Islet precursor cell (in vitro differentiated cells): ENCODE measurements at places on chromosomes 1 and 21.
A peak's percentile ranks its signal among the peaks of the same experiment; 100 is the strongest.

DNA sequence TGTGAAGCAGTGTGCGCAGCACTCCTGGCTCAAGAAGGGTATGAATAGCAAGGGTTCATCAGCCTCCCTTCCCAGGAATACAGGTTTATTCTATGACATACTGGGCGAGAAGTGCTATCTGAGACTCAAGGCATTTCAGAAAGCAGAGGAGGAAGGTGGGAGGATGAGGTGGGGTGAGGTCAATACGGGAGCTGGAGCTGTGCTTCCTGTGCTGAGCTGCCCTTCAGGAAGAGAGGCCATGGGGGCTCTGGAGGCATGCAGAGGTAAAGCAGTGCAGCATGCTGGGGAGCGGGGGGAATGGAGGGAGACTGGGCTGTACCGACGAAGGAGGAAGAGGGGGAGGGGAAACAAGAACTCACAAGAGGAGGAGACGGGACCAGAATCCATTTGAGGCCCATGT lies 717.6 kb downstream of the PTPRU start:
- no peak for DNase-seq

GRCh38 chr21:33229099-33229783 lies 497 bp upstream of the IFNAR2 start:
- no peak for DNase-seq

DNA sequence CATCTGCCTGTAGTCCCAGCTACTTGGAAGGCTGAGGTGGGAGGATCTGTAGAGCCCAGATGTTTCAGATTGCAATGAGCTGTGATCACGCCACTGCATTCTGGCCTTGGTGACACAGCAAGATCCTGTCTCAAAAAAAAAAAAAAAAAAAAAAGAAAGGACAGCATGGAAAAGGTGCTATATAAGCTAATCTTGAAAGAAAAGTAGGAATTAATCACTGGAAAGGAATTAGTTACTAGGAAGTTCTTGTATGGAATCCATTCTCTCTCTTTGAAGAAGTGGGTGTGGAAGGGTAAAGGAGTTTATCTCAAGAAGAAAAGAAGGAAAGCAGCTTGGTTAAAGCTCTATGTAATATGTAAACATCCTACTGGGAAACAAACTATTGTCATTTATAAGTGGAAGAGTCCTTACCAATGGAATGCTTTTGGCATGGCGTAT lies 339.2 kb downstream of the DPYD start:
- DNase-seq: peak; percentile 85

DNA sequence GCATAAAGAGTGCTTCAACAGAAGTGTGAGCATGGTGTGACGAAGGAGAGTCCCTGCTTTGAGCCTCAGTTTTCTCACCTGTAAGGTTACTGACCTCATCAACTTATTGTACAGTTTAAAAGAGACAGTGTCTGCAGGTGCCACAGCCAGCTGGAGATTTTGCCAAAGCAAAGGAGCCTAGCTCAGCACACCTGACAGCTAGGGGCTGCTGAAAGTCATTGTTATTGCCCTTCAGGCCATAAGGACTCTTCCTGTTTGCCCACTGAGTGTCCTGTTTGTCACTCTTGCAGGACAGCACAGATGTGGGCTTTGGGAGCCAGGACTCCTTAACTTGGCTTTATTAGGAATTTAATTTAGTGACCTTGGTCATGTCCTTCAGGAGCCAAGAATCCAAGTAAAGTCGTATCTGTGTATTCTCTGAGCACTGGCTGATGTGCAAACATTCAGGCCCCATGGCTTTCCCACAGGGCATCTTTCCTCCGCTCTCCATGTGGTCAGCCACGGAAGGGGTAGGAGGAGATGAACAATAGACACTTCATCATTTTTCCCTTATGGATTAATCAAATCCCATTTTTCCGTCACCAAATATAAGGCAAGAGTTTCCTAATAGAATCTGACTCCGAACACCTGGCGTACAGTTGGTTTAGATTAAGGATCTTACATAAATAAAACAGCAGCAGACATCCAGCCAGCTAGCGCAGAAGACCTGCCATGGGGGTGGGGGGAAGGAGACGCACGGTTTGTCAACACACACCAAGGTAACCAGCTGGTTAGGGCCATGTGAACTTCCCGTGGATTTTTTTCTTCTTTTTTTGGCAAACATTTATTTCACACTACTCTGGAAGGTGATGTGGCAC lies 43.1 kb upstream of the KANK4 start:
- peak; percentile 35 for DNase-seq

- DNase-seq: no peak
Measured at GRCh38 chr1:52641307-52641706, 8.3 kb downstream of the SHISAL2A start.

DNA sequence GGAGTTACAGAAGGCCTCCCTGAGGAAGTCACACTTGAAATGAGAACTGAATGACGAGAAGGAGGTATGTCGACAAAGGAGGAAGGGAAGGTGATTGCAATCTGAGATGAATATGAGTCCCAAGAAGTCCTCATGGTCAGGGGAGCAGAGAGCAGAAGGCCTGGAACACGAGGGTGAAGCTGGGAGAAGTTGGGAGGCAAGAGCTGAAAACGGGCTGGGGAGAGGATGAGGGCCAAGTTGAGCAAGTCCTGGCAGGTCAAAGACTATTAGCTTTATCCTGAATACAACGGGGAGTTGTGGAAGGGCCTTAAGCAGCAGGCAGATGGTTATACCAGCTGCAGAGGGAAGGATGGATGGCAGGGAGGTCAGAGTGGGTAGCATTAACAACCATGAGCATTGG lies 89.5 kb downstream of the KCNJ15 start:
- peak; percentile 19 for DNase-seq

DNA sequence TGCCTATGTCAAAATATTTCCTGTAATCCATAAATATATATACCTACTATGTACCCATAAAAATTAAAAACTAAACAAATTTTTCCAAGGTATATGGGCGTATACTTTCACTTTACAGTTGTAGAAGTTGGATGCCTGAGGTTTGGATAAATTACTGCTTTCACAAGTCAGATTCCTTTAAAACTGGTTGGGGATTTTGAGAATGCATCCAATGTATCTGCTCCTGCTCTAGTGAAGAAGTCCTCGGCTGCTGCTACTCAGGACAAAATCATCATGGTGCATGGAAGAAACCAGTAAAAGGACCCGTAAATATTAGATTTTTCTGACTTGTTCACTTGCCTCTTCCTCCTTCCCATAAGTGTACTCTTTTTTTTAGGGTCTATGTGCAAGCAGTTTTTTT lies 841.1 kb downstream of the USP25 start:
- DNase-seq: no peak

DNA sequence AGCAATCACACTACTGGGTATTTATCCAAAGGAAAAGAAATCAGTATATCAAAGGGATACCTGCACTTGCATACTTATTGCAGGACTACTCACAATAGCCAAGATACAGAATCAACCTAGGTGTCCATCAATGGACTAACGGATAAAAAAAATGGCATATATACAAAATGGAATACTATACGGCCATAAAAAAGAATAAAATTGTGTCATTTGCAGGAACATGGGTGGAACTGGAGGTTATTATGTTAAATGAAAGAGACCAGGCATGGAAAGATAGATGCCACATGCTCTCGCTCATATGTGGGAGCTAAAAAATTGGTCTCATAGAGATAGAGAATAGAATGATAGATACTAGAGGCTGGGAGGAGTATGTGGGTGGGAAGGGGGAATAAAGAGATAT lies 29.3 kb upstream of the CAP1 start:
- DNase-seq: no peak

GRCh38 chr1:35371506-35371905 lies 103.0 kb downstream of the ZMYM4 start:
- no peak for DNase-seq

- no peak for DNase-seq
Measured at GRCh38 chr1:212035835-212036605, 472 bp downstream of the DTL start.

GRCh38 chr1:218945050-218945449 lies 228.6 kb upstream of the LYPLAL1 start:
- DNase-seq: no peak

DNA sequence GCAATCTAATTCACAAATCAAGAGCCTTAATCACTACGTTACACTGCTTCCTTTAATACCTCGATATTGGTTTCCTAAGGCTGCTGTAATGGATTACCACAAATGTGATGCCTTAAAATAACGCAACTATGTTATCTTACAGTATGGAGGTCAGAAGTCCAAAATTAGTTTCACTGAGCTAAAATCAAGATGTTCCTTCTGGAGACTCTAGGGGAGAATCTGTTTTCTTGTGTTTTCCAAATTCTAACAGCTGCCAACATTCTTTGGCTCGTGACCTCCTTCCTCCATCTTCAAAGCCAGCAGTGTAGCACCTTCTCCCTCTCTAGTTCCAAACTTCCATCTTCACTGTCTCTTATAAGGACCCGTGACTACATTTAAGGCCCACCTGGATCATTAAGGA lies 335.0 kb upstream of the NFIA start:
- no peak for DNase-seq

DNA sequence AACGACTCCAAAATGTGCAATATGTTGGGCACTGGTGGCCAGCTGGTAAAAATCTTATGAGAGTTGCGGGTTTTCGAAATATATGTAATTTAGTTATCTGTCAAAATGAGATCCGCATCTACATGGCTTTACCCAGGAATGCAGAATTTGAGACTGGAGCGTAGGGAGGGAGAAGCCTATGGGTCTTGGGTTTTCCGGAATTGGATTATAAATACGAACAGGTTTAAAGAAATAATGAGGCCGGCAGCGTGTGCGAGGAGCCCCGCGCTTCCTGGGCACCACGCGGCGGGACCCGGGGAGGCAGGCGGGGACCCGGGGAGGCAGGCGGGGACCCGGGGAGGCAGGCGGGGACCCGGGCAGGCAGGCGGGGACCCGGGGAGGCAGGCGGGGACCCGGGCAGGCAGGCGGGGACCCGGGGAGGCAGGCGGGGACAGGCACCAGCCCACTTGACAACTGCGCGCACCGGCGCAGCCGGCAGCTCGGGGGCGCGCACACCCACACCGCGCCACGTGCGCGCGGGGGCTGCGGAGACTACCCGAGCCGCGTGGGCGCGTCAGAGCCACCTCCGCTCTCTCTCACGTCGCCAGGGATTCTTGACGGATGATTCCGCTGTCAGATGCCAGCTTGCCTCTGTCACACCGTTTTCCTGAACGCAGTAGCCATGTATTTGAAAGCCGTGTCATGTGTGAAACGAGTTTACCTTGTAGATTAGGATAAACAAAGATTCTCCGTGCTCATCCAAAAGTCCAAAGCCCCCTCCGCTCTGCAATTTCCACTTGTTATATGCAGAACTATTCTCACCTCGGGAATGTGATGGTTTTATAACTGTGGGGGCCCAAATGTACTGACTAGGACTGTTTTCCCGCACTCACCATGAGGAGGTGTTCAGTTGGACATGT lies 54.3 kb upstream of the HNRNPU start:
- DNase-seq: peak; percentile 61

DNA sequence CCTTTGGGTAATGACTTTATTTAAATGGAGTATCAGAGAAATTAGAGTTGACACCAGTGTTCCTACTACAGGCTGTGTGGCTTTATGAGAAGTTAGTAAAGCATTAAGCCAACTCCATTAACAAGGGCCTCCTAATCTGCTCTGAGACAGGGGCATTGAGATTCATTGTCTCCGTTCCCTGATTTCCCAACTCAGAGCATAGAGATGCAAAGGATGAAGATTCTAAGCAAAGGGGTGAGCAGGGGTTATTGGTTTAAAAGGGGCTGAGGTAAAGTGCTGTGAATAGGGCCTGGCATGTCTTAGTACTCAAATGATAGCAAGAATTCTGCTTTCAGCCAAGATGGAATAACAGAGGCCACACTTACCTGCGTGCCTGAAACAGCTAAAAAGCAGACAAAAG lies 428.4 kb downstream of the PTPRU start:
- peak; percentile 2 for DNase-seq

DNA sequence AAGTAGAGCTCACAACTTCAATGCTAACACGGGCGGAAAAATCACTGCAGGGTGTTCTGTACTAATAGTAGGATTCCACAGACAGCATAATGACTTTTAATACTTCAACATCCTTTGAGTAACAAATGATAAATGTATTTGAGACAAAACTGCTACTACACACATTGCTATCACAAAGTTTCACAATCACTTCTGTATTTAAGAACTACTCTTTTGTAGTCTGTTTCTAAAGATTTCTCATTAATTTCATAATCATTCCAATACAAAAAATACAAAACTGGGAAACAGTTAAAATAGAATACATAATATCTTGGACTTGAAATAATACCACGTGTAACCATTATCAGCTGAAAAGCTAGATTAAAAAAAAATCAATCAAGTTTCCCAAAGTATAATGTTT lies 2.7 kb downstream of the HMGN1 start:
- no peak for DNase-seq

DNA sequence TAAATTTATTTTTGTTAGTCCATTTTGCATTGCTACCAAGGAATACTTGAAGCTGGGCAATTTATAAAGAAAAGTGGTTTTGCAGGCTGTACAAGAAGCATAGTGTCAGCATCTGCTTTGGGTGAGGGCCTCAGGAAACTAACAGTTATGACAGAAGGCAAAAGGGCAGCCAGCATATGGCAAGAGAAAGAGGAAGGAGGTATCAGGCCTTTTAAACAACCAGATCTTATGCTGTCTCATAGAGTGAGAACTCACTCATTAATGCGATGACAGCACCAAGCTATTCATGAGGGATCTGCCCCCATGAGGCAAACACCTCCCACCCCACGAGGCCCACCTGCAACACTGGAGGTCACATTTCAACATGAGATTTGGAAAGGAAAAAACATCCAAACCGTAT lies 898.4 kb downstream of the KCNT2 start:
- DNase-seq: no peak

DNA sequence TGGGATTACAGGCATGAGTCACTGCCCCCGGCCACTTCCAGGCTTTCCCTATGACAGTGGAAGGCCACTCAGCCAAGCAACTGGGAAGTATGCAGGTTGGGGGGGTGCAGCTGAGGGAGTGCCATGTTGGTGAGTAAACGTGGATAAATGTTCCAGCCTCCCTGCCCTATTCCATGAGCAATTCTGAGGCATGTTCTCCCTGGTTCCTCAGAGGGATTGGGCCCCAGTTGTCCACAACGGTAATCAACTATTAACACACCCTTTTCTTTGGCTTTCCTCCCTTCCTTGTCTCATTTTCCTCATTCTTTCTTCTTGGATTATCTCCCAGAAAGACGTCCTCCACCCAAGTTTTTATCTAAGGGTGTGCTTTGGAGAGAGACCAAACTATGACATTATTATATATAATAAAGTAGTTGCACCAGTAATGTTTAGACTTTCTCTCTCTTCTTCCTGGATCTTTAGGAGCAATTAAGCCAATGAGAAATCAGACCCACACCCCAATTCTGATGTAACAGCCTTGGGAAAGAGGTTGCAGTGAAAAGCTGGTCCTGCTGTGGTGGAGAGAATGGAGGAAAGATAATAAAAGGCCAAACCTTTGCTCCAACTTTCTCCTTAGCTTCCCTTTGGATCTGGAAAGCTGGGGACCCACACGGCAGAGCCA lies 6.8 kb upstream of the SLAMF9 start:
- peak; percentile 50 for DNase-seq

GRCh38 chr1:61531716-61532115 lies 193.2 kb downstream of the TM2D1 start:
- DNase-seq: no peak

GRCh38 chr21:39340687-39341086 lies 8.2 kb downstream of the HMGN1 start:
- DNase-seq: no peak

- no peak for DNase-seq
Measured at GRCh38 chr1:229129301-229130027, 141.4 kb upstream of the RAB4A start.
